ENCODE measurements at places on chromosomes 11 and 22.

GRCh38 chr11:78270971-78271370 is 82.3 kb downstream of the USP35 start:
- no peak for DNase-seq

- DNase-seq, result no peak
Measured at GRCh38 chr22:45058622-45058912, 48.8 kb upstream of the PHF21B start.

GRCh38 chr22:20782083-20782482 is 8.2 kb downstream of the SERPIND1 start:
- DNase-seq, result no peak

GRCh38 chr22:29795663-29796062 is 28.5 kb downstream of the UQCR10 start:
- DNase-seq, result no peak

GRCh38 chr11:19101796-19102520 is 15.0 kb upstream of the ZDHHC13 start:
- no peak for DNase-seq

GRCh38 chr11:133127741-133128140 is 404.6 kb downstream of the OPCML start:
- no peak for DNase-seq

- no peak for DNase-seq
Measured at GRCh38 chr22:38418589-38418988, 36.4 kb downstream of the KCNJ4 start.

DNA sequence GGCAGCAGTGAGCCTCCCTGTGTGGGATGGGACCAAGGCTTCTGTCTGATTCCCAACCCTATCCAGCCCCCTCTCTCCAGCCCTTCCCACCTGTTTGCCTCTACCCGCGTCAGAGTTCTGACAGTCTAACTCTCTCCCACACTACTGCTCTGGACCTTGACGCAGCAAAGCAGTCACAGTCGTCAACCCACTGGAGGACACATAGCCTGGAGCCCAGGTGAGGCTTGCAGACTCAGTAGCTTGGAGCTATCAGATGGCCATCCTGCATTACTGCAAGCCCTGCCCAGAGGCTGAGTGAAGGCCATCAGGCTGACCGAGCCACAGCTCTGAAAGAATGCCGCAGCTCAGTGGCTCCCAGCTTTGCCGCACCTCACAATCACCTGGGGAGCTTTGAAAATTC is 3.7 kb downstream of the OAF start:
- no peak for DNase-seq

GRCh38 chr11:114440971-114441763 is 1.9 kb downstream of the REXO2 start:
- DNase-seq, result no peak

GRCh38 chr22:44425694-44426045 is 72.4 kb downstream of the RTL6 start:
- DNase-seq, result no peak

GRCh38 chr11:46519351-46519750 is 74.5 kb downstream of the AMBRA1 start:
- DNase-seq, result no peak

DNA sequence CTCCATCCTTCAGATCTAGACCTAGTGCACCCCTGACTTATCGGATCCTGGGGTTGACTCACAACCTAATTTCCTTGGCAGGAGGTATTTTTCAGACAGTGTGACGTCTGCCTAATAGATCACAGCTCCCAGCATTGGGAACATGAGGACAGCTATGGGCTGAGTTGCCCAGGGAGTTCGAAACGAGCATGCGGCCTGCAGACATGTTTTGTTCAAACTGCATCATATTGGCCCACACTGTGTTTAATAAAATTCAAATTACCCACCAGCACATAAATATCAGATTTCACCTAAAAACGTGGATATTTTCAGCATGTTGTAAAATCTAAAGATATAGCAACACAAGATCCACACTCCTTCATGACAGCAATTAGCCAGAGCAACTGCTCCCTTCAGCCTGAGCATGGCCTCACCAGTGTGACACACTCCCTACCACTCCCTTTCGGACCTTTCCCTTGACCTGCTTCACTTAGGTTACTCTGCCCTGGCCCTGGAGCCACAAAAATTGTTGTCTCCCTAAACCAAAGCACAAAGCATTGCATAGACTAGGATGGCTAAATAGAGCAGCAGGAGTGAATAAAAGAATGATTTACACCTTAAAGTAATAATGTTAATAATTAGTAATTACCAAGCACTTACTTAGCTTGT is 53.6 kb upstream of the USP47 start:
- DNase-seq, result no peak

DNA sequence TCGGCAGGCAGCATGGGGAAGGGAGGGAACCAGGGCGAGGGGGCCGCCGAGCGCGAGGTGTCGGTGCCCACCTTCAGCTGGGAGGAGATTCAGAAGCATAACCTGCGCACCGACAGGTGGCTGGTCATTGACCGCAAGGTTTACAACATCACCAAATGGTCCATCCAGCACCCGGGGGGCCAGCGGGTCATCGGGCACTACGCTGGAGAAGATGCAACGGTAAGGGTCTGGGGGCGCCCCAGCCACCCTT is 204 bp downstream of the FADS2 start:
- no peak for DNase-seq

GRCh38 chr11:118028626-118029025 is 42.4 kb downstream of the IL10RA start:
- no peak for DNase-seq

- no peak for DNase-seq
Measured at GRCh38 chr11:130840679-130841078, 75.6 kb downstream of the SNX19 start.

DNA sequence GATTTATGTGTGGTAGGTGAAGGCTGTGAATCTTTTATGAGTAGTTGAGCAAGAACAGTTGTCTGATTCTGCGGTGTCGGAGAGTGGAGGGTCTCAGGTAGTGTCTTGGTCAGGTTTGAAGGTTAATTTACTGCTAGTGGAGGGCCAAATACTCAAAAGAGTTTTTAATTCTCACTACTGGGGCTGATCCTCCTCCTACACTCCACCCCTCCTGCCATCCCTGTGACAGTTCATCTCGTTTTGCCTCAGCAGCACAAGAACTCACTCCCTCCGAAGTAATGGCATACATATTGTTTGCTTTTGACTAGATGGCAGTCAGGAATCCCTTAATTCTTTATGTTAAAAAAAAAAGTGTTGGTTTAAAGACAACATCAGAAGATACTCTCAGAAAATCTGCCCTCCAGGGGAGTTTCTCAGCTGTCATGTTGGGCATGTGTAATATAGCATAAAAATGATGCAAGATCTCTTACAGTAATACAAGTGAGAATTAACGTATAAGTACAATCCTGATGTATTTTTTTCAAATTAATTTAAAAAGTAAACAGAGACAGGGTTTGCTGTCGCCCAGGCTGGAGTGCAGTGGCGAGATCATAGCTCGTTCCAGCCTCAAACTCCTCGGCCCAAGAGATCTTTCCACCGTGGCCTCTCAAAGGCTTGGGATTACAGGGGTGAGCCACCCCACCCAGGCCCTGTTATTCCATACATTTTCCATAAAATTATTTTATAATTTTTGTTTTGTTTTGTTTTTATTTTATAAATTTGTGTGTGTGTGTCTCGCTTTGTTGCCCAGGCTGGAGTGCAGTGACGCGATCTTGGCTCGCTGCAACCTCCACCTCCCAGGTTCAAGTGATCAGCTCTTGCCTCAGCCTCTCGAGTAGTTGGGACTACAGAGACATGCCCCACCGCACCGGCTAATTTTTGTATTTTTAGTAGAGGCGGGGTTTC is 1.3 kb downstream of the FAR1 start:
- DNase-seq, result no peak

DNA sequence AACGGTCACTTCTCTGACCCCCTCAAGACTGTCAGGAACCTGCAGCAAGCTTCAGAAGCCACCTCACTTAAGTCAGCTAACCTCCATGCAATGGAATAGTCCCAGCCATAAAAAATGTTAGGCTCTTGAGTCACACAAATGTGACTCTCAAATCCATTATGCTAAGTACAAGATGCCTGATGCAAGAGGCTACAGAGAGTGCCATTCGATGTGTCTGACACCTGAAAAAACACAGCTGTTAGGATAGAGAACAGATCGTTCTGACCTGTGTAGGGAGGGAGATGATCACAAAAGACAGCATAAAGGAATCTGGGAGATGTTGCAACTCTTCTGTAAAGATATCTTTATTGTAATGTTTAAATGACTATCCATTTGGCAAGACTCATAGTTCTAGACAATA is 712.4 kb downstream of the TBC1D22A start:
- DNase-seq, result no peak

GRCh38 chr11:111395081-111395480 is 16.0 kb upstream of the POU2AF1 start:
- no peak for DNase-seq

DNA sequence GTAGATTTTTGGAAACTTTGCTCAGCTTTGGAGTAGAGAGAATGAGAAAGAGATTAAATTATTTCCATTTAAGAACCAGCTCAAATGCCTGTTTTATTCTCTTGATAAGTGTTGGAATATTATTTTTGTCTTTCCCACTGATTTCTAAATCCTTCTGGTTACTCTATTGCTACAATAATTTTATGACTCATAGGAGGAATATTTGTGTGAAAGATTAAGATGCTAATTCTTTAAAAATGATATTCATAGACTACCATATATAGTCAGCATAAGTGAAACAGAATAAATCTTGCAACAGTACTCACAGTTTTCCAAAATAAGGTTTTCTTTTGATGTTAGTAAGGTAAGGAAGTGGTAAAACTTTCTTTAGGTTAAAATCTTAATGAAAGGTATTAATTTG is 60.9 kb downstream of the YAP1 start:
- no peak for DNase-seq

- no peak for DNase-seq
Measured at GRCh38 chr22:39690881-39691605, 120.5 kb downstream of the CACNA1I start.

DNA sequence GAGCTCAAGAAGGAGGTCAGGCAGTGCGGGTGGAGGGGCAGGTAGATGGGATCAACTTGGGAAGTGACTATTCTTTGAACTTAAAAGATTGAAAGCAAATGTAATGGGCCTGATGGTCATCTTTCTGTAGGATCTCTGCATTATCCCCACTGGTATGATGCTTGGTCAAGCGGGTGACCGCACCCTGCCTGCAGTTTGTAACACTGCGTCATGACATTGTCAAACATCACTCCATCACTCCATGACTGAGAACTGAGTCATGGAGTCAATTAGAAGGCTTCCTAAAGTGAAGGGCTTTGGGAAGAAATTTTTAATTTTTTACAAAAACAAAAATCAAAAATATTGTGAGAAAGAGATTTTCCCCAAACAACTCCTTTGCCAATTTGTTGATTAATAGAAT is 62.4 kb upstream of the BMAL1 start:
- DNase-seq, result no peak

- DNase-seq, result no peak
Measured at GRCh38 chr11:65434057-65434666, 11.6 kb downstream of the NEAT1 start.

All from stimulated activated CD4-positive, alpha-beta T cell treated with anti-CD3 and anti-CD28 coated beads, Interleukin-15, amount 100 ng/mL, for 1 hour (primary cell).